ENCODE measurements at places on chromosomes 5 and 9. TPM values are rescaled to one million over a fixed set of nuclear protein-coding genes. Genes with fewer than 3 reads are reported as not detected.

DNA sequence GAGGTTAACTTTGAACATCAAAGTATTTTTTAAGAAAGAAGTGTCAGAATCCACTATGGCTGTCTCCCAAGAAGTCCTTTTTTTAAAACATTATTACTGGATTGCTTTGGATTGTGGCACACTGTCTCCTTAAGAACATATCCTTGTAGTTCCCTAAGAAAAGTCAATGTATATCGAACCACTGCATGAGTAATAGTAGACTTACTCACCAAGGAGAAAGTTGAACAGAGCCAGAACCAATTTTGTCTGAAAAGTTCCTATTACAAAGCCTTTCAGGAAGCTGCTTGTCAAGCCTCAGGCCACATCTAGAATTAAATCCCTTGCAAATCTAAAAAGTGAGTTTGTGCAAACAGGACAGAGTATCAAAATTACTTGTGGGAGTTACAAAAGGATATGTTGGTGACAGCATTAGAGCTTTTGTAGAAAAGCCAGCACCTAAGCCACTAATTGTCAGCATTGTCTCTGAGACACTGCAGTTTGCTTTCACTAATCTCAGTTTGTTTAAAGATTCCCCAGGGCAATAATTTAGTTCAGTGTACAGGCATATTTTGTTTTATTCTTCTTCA, 195.4 kb downstream of the MPDZ start:
- no peaks in the 10 kb centered on the region for H3K4me1 ChIP-seq
- no peak for DNase-seq
- no peaks in the 10 kb centered on the region for H3K27me3 ChIP-seq

- no peaks in the 10 kb centered on the region for H3K27me3 ChIP-seq
- peaks cover 18% of the 10 kb centered on the region for H3K4me1 ChIP-seq
- H3K27ac ChIP-seq, result no peak overlapping the region
These were observed 191.7 kb upstream of the NR3C1 start for GRCh38 chr5:143594902-143595818.

DNA sequence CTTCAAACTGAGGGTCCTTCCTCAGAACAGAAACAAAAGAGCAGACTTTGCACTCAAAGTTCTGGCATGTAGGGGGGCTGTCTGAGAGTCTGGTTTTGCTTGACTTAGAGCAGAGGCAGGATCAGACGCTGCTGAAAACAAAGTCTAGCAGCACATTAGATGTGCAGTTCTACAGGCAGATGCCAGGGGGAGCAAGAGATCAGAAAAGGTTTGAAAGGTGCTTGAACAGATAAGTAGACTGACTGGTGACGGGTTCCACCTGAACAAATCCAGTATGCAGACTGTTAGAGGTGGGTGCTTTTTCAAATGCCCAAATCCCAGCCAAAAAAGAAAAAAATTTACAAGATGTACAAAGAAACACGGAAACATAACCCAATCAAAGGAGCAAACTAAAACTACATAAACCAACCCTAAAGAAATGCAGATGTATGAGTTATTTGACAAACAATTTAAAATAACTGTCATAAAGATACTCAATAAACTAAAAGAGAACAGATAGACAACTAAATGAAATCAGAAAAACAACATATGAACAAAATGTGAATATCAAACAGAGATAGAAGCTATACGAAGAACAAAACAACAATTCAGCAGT, 194.7 kb upstream of the FREM1 start:
- no peaks in the 10 kb centered on the region for H3K36me3 ChIP-seq
- no peaks in the 10 kb centered on the region for H3K4me1 ChIP-seq
- H3K27me3 ChIP-seq, result no peaks in the 10 kb centered on the region
- H3K4me3 ChIP-seq, result no peak overlapping the region
- peak; percentile 1 for DNase-seq
- no peak overlapping the region for H3K27ac ChIP-seq

GRCh38 chr9:76810377-76810957, 46.2 kb downstream of the PCA3 start:
- H3K27me3 ChIP-seq, result no peaks in the 10 kb centered on the region
- H3K36me3 ChIP-seq, result no peaks in the 10 kb centered on the region
- DNase-seq, result no peak
- no peak overlapping the region for H3K27ac ChIP-seq
- H3K4me3 ChIP-seq, result no peak overlapping the region

DNA sequence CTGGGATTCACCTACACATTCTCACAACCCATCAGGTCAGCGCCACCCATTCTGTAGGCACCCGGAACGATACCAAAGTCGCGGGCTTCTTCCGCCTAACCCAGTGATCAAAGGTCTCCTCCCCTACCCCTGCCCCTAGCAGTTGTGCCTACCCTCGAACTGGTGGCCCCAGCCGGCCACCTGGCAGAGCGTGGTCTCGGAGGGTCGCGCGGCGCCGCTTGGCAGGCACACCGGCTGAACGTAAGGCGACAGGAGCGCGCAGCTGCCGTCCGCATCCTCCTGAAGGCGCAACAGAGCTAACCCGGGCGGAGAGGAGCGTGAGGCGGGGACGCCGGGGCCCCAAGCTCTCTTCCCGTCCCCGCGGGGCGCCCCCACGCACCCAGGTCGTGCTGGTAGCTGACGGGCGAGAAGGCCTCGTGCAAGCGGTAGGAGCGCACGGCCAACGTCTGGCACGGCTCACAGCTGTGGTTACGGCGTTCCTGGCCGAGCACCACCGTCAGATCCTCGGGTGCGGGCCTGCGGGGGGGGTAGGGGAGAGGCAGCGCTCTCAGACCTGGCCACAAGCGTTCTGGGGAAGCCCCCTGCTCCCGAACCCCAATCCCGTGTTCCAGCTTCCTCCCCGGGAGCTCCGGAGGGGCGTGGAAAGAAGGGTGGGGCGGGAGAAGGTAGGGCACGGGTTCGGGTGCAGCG, 2.8 kb upstream of the PFN3 start:
- H3K4me3 ChIP-seq, result no peak overlapping the region
- H3K36me3 ChIP-seq, result no peaks in the 10 kb centered on the region
- no peak for DNase-seq
- H3K4me1 ChIP-seq, result peaks cover 46% of the 10 kb centered on the region
- no peak overlapping the region for H3K27ac ChIP-seq

DNA sequence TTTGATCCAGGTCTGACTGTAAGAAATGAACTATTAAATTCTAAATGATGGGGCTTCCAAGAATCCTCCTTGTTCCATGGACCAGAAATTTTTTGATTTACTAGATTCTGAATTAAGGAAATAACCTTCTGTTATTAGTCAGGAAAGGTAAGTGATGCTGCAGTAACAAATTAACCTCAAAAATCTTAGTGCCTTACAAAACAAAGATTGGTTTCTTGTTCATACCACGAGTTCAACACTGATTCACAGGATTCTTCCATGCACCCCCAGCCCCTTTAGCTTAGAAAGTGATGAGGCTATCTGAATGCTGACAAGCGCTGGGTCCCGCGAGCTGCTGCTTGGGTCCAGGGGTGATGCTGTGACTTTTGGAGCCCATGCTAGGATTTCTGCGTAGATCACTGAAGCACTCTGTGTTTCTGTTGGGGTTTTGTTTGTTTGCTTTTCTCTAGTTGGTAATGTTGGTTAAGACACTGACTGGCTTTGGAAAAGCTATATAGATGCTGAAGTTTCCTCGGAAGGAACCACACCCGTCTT, 52.3 kb downstream of the COL15A1 start:
- no peaks in the 10 kb centered on the region for H3K36me3 ChIP-seq
- no peak overlapping the region for H3K27ac ChIP-seq
- DNase-seq, result no peak

DNA sequence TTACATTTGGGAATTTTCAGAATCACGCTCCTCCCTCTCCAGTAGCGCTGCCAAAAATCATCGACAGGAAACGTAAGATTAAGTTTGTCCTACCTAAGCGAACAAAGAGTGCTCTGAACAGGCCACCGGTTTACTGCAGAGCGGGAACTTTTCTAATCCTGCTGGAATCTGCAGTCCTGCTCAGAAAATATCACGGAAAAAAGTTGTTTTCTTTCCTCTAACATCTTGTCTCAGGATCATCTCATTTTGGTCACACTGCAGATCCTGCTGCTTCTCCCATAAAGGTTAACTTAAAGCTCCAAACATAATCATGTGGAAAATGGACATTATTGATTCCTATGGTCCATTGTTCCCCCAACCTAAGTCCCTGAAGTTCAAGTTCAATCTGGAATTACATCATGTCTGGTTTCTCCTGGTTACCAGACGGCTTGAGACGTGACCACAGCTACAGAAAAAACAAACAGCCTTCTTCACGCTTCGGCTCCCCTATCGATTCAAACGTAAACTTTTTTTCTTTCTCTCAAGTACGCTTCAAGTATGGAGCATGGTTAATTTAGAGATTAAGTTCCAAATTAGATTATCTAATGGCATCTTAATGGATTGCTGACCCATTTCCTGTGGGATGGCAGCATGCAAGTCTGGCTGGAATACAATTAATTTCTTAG, 217.6 kb downstream of the NFIB start:
- H3K27me3 ChIP-seq, result no peaks in the 10 kb centered on the region
- H3K4me1 ChIP-seq, result no peaks in the 10 kb centered on the region
- no peak overlapping the region for H3K4me3 ChIP-seq

GRCh38 chr5:144281784-144282183, 111.1 kb downstream of the KCTD16 start:
- no peak overlapping the region for H3K4me3 ChIP-seq
- DNase-seq, result no peak
- H3K27ac ChIP-seq, result no peak overlapping the region
- H3K4me1 ChIP-seq, result no peaks in the 10 kb centered on the region

- H3K36me3 ChIP-seq, result no peaks in the 10 kb centered on the region
- DNase-seq, result no peak
- H3K27ac ChIP-seq, result no peak overlapping the region
- peaks cover 2% of the 10 kb centered on the region for H3K27me3 ChIP-seq
These were observed 93.4 kb upstream of the CCDC112 start for GRCh38 chr5:115389799-115390382.

GRCh38 chr9:110758201-110758600, 89.6 kb downstream of the MUSK start:
- H3K4me3 ChIP-seq, result no peak overlapping the region
- H3K27ac ChIP-seq, result no peak overlapping the region
- no peaks in the 10 kb centered on the region for H3K27me3 ChIP-seq
- H3K36me3 ChIP-seq, result no peaks in the 10 kb centered on the region

GRCh38 chr9:27628311-27628710, 55.0 kb upstream of the C9orf72 start:
- H3K4me1 ChIP-seq, result peaks cover 19% of the 10 kb centered on the region
- H3K27ac ChIP-seq, result no peak overlapping the region
- no peaks in the 10 kb centered on the region for H3K27me3 ChIP-seq
- no peak for DNase-seq
- H3K36me3 ChIP-seq, result no peaks in the 10 kb centered on the region
- no peak overlapping the region for H3K4me3 ChIP-seq

- H3K4me1 ChIP-seq, result peaks cover 7% of the 10 kb centered on the region
- H3K4me3 ChIP-seq, result no peak overlapping the region
- H3K27ac ChIP-seq, result no peak overlapping the region
- no peaks in the 10 kb centered on the region for H3K27me3 ChIP-seq
- peaks cover 78% of the 10 kb centered on the region for H3K36me3 ChIP-seq
These were observed 4.5 kb downstream of the NDUFS6 start for GRCh38 chr5:1805736-1806135.

- H3K4me1 ChIP-seq, result peaks cover 9% of the 10 kb centered on the region
- no peak overlapping the region for H3K4me3 ChIP-seq
- DNase-seq, result no peak
These were observed 153.5 kb upstream of the S1PR3 start for GRCh38 chr9:88837731-88838130.

DNA sequence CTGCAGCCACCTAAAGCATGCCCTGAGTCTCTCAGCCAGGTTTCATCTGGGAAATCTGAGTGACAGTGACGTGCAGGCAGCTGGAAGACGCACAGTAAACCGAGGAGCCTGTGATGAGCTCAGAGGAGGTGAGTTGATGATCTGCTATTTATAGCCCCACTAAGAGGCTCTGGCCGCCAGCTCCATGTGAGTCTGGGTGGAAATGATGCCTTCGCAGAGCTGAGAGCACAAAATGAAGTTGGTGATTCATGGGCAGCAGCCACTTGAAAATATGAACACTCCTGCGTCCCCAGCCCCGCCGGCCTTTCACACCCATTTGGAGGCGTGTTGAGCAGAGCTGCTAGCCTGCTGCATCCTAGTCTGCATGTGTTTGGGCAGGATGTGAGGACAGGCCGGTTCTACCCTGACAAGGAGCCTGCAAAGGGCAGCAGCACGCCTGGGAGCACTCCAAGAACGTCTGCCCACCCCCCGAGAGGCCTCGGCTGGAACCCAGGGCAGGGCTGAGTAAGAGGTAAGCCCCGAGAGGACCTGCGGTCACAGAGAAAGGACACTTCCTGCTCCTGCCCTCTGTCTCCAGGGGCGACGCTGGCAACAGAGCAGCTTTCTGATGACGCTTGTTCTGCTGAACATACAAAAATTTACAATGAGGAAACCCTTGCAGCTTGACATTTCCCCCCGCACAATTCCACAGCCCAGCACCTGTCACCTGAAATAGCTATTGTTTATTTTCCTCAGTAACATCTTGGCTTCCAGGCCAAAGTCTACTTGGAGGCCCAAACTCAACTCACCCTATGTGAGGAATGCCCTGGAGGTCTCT, 25.1 kb upstream of the CDKN2AIPNL start:
- H3K36me3 ChIP-seq, result no peaks in the 10 kb centered on the region
- H3K27ac ChIP-seq, result peak overlapping the region; percentile 78
- peak; percentile 85 for DNase-seq
- H3K4me1 ChIP-seq, result peaks cover 11% of the 10 kb centered on the region

DNA sequence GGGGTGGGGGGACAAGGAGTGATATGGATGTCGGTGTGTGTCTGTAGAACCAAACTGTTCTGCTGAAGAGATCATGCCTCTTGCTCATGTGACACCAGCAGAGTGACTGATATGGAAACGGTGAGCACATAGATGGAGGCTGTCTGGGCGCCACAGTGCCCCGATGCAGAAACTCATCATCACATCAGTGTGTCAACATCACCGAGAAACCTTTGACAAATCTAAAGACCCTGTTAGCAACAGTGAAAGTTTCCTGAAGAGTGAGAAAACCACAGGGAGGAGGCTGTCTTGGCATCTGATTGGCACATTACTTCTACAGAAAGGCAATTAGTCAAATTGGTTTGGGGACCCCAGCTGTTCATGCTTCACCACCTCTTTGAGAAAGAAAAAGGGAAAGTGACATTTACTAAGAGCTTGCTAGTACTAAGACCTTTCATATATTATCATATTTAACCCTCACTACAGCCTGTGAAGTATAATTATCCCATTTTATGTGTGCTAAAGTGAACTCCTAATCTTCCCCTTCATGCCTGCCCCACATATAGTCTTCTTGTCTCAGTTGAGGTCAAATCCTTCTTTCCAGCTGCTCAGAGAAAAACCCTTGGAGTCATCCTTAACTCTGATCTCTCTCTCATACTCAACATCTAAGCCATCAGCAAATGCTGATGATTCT, 25.6 kb downstream of the CSF2 start:
- no peak overlapping the region for H3K4me3 ChIP-seq
- no peak overlapping the region for H3K27ac ChIP-seq
- H3K27me3 ChIP-seq, result no peaks in the 10 kb centered on the region
- DNase-seq, result no peak

- peaks cover 5% of the 10 kb centered on the region for H3K27me3 ChIP-seq
- H3K4me3 ChIP-seq, result no peak overlapping the region
These were observed 37.1 kb downstream of the DMRT2 start for GRCh38 chr9:1087120-1087881.

- no peaks in the 10 kb centered on the region for H3K27me3 ChIP-seq
- no peak for DNase-seq
- H3K27ac ChIP-seq, result no peak overlapping the region
- no peaks in the 10 kb centered on the region for H3K4me1 ChIP-seq
- no peak overlapping the region for H3K4me3 ChIP-seq
These were observed 37.8 kb downstream of the EXD3 start for GRCh38 chr9:137385061-137385655.

The N4BP3 gene
- not detected for polyA plus RNA-seq

The ABO gene
- polyA plus RNA-seq, result 0.50 TPM

The FAM200C gene
- not detected for polyA plus RNA-seq

The TRIM32 gene
- polyA plus RNA-seq, result 1.3 TPM

The LECT2 gene
- not detected for polyA plus RNA-seq

The PCDH12 gene
- 0.18 TPM for polyA plus RNA-seq
